ENCODE measurements at places on chromosomes 5 and 9. TPM values are rescaled to one million over a fixed set of nuclear protein-coding genes. Genes with fewer than 3 reads are reported as not detected.

DNA sequence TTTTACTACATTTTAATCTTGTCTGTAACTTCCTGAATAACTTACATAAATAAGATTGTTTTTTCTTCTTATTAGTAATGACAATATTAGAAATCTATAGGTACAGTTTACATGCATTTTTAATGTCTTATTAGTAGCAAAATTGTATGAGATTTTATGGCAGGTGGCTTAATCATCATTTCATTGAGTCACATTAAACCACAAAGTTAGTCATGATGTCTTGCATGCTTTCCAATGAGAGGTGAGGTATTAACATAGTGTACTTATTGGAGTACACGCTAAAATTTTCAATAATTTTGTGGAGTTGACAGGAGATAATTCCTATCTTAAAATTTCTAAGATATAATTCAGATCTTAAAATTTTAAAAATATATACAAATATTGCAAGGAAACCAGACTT lies 989.6 kb upstream of the ARRDC3 start:
- H3K36me3 ChIP-seq, result no peaks in the 10 kb centered on the region
- no peak overlapping the region for H3K4me3 ChIP-seq
- no peaks in the 10 kb centered on the region for H3K4me1 ChIP-seq
- no peaks in the 10 kb centered on the region for H3K27me3 ChIP-seq
- DNase-seq, result no peak

- peaks cover 12% of the 10 kb centered on the region for H3K36me3 ChIP-seq
- no peaks in the 10 kb centered on the region for H3K27me3 ChIP-seq
- no peak overlapping the region for H3K4me3 ChIP-seq
Measured at GRCh38 chr5:111495159-111495558, 17.2 kb downstream of the STARD4 start.

GRCh38 chr5:51389288-51389576 lies 6.0 kb downstream of the ISL1 start:
- no peaks in the 10 kb centered on the region for H3K4me1 ChIP-seq
- H3K27me3 ChIP-seq, result no peaks in the 10 kb centered on the region
- DNase-seq, result no peak

- DNase-seq, result no peak
- no peak overlapping the region for H3K27ac ChIP-seq
- no peak overlapping the region for H3K4me3 ChIP-seq
- H3K4me1 ChIP-seq, result peaks cover 15% of the 10 kb centered on the region
Measured at GRCh38 chr9:128825923-128826700, 3.5 kb downstream of the SPOUT1 start.

- no peak for DNase-seq
- no peak overlapping the region for H3K27ac ChIP-seq
- no peak overlapping the region for H3K4me3 ChIP-seq
Measured at GRCh38 chr9:81292056-81292805, 397.1 kb downstream of the TLE1 start.

DNA sequence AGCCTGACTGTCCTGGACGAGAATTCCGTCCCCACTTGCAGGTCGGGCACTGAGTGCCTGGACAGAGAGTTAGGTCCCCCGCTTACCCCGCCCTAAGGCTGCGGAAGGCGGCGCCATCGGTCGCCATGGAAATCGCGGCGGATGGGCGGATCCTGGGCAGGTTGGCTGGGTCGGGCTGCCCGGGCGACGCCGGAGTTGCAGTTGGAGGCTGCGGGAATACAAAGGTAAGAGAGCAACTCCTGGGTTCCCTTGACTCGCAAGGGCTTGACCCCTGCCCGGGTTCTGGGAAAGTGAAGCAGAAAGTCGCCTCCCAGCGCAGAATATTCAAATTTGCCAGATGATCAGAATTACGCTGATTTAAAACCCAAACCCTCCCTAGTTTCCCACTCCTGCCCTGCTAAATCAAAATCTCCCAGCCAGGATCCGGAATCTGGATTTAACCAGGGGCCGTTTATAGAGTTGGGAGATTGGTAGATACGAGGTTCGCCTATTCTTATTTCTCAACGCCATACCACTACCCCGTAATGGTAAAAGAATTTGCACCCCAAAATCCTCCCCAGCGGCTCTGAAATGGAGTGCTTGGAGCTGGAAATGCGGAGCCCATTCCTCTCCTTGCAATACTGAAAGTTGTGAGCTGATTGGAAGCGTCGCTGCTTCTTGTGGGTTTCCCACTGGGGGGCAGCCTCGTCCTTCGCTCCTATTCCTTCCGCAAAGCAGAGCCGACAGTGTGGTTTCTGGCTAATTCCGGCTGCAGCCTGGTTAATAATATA lies 156.4 kb upstream of the RASEF start:
- no peaks in the 10 kb centered on the region for H3K36me3 ChIP-seq
- no peaks in the 10 kb centered on the region for H3K4me1 ChIP-seq
- DNase-seq, result no peak

GRCh38 chr5:77168161-77168878 lies 42.2 kb upstream of the PDE8B start:
- no peaks in the 10 kb centered on the region for H3K36me3 ChIP-seq
- H3K27ac ChIP-seq, result no peak overlapping the region
- H3K27me3 ChIP-seq, result no peaks in the 10 kb centered on the region

DNA sequence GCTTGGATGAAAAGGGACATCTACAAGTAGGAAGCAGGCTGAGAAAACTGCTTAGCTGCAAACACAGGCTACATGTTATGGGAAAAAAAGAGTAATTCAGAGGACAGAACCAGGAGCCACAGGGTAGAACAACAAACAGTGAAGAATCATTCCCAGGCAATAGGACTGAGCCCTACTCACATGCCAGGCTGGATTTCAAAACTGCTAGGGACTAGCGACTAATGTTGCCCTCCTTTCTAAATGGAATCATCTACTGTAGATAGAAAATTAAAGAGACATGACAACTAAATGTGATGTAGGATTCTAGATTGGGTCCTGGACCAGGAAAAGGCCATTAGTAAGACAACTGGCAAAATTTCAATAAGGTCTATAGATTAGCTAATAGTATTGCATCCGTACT lies 15.3 kb downstream of the NRG2 start:
- no peak overlapping the region for H3K27ac ChIP-seq
- no peak for DNase-seq
- no peaks in the 10 kb centered on the region for H3K27me3 ChIP-seq
- no peaks in the 10 kb centered on the region for H3K4me1 ChIP-seq
- no peak overlapping the region for H3K4me3 ChIP-seq
- no peaks in the 10 kb centered on the region for H3K36me3 ChIP-seq

DNA sequence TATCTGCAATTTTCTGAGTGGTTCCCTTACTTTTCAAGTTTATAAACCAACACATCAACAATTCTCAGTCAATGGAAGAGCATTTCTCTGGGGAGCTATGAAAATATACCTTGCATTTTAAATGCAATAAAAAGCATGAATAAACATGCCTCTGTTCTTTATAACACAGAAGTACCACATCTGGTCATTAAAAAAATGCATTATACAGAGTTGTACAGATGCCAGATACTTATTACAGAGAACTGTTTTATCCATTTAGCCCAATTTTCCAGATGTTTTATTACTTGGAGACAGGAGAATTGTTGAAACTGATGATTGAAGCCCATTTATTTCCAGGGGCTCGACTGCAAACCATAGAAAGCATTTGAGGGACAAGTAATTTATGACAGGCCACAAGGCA lies 19.2 kb upstream of the HEXB start:
- peaks cover 3% of the 10 kb centered on the region for H3K27me3 ChIP-seq
- H3K4me3 ChIP-seq, result no peak overlapping the region
- no peak for DNase-seq
- no peak overlapping the region for H3K27ac ChIP-seq
- H3K4me1 ChIP-seq, result no peaks in the 10 kb centered on the region

The SNCB gene
- not detected for total RNA-seq

The ALDH1A1 gene
- 11.9 TPM for total RNA-seq

The TOR4A gene
- total RNA-seq, result 1.1 TPM

The CTXN3 gene
- total RNA-seq, result not detected
